Small intestine (tissue), 16 donors: ENCODE measurements at places on chromosomes 5 and 9.

DNA sequence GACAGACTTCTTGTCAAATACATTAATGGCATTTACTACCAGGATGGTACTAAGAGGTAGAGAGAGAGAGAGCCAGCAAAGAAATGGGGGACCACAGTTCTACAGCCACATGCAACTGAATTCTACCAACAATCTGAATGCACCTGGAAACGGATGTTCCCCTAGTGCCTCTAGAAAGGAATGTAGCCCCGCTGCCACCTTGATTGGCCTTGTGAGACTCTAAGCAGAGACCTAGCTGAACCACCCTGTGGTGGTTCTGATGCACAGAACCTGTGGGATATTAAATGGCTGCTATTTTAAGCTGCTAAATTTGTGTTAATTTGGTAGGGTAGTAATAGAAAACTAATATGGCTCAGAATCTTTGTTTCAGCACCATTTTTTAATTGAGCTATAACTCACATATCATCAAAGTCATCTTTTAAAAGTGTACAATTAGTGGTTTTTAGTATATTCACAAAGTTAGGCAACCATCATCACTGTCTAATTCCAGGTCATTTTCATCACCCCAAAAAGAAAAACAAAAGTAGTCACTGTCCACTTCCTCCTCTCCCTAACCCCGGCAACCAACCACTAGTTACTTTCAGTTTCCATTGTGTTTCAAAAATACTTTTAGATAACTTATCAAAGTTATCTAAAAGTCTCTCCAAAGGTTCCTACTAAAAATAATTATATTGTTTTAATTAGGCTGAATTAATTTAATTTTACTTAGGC is 51.7 kb downstream of the CPLANE1 start:
- peak; percentile 31 for DNase-seq

- DNase-seq = no peak
These were observed 164.3 kb downstream of the TLE4 start for GRCh38 chr9:79736051-79736450.

DNA sequence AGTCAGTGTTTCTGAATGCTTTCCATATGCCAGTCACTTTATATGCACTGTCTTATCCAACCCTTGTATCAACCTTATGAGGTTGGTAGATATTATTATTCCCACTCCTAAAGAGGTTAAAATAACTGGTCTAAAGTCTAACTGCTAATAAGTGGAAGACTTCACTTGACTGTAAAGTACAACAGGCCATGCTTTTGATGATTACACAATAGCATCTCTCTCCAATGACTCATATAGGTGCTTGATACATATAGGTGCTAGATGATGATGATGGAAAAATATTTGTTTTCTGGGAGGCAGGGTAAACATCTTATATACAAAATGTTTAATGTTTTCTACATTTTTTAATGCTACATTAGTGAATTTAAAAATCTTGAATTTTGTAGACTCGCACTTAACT is 75.9 kb upstream of the NR3C1 start:
- peak; percentile 31 for DNase-seq

GRCh38 chr5:39419796-39420195 is 5.0 kb downstream of the DAB2 start:
- DNase-seq = no peak

GRCh38 chr5:43161244-43161643 is 30.8 kb upstream of the NIM1K start:
- no peak for DNase-seq

- DNase-seq = no peak
These were observed 8.9 kb downstream of the PLK2 start for GRCh38 chr5:58450811-58451629.

GRCh38 chr5:138233280-138233679 is 20.2 kb upstream of the CDC23 start:
- no peak for DNase-seq

GRCh38 chr9:132040246-132040645 is 39.4 kb downstream of the MED27 start:
- no peak for DNase-seq

DNA sequence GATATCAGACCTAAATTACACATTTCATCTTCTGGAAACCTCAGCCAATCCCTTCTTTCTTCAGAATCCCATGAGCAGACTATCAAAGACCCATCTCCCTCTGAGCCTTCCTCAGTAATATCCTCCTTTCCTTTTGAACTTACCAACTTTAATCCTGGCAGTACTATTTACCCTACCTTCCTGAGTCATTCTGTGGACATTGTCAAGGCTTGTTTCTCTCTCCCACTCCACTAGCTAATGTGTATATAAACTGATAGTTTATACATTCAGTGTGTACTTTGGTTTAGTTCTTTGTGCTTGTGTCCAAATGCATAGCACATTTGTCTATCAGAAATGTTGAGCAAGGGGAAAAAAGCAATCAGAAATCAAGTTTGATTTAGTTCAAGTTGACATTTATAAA is 568.3 kb downstream of the CSNK1G3 start:
- DNase-seq = no peak

DNA sequence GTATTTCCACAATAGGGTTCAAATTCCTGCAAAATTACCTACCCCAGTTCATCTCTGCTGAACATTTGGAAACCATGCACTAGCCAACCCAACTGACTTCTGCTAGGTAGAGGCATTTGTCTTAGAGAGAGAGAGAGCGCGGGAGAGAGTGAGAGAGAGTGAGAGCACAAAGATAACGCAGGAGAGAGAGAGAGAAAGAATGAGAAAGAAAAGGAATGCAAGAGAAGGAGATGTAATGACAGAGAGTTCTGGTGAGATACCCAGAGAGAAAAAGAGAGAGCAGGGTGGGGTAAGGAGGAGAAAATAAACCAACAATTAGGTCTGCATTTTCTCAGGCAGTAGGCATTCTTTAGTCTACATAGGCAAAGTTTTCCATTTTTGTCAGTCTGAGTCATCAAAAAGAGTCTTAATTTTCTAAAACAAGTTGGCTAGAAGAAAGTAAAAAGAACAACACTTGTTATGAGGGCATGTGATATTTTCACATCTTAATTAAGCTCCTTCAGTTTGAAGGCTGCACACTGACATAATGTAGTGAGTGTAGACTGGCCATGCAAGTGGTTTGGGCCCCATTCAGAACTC is 98.2 kb downstream of the MAP1B start:
- DNase-seq = no peak

DNA sequence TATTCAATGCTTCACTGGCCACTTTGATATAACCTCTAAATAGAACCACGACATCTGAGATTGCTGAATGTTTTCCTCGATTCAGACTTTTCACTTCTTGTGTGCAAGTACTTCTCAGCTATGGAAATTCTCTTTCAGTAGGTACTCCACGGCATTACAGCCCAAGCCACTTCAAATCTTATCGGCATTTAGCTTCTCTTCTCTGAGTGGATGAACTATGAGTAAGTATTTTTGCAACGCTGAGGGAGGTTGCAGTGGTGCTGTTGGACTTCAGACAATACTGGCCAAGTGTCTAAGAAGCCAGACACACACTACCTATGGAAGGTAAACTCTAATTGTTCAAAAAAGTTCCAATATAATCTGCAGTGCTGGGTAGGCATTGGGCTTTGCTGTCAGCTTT is 60.1 kb downstream of the FBN2 start:
- no peak for DNase-seq

- DNase-seq = peak; percentile 58
These were observed 11.9 kb downstream of the GLIPR2 start for GRCh38 chr9:36148311-36149051.

DNA sequence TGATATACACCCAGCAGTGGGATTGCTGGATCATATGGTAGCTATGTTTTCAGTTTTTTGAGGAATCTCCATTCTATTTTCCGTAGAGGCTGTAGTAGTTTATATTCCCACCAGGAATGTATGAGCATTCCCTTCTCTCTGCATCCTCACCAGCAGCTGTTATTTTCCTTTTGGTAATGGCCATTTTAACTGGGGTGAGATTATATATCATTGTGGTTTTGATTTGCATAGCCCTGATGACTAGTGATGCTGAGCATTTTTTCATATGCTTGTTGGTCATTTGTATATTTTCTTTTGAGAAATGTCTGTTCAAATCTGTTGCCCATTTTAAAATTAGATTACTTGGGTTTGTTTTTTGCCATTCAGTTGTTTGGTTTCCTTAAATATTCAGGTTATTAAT is 11.2 kb upstream of the PPIC start:
- no peak for DNase-seq

DNA sequence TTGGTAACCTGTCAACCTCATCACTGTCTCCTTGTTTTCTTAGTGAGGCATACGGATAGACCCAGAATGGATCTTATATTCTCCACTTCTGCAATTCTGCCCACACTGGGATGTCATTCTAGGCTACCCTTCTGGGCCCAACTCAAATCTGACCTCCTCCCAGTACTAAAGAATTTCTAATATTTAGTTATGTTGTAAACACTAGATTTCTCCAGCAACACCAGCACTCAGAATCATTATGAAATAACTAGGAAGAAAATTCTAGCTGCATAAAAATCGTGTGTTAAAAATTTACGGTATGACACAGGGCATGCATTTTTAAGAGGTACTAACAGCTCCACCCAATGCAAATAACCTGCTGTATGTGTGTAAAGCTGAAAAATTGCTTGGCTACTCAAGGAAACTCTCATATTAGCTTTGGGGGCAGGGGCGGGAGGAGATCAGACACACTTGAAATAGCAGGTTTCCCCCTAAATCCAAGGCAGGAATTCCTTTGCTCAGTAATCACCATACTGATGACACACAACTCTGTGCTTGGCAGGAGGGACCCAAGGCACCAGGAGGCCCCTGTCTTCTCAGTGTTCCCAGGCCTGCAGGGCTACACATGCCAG is 27.3 kb downstream of the MACROH2A1 start:
- no peak for DNase-seq

GRCh38 chr5:98753507-98753906 is 20.0 kb upstream of the RGMB start:
- DNase-seq = no peak

DNA sequence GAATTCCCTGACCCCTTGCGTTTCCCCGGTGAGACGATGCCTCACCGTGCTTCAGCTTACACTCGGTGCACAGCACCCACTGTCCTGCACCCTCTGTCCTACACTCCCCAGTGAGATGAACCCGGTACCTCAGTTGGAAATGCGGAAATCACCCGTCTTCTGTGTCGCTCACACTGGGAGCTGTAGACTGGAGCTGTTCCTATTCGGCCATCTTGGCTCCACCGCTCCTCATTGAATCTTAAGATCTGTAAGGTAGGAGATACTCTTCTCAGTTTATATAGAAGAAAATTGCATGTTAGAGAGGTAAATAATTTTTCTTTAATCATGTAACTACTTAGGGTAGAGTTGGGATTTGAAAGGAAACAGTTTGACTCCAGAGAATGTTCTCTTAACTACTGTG is 62.2 kb downstream of the DMRTA1 start:
- DNase-seq = no peak

DNA sequence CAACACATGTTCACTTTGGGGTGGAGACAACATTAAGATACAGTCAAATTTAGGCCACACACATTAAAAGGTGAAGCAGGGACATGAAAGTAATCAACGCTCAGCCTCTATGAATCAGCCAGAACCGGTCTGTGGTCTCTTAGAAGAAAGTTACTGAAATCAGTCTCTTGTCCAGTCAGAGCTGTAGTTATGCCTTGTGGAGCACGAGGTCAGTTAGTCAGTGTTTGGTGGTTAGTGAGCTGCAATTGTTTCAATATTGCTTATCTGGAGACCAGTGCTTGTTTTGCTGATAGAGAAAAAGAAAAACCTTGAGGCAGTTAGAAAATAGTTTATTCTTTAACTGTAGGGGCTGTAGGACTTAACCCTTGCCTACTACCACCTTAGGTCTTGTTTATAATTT is 157.8 kb upstream of the RASEF start:
- no peak for DNase-seq

GRCh38 chr9:4157584-4158499 is 142.0 kb downstream of the GLIS3 start:
- DNase-seq = no peak

- no peak for DNase-seq
These were observed 55.5 kb downstream of the FAM81B start for GRCh38 chr5:95446560-95447221.

- DNase-seq = no peak
These were observed 52.2 kb downstream of the MLLT3 start for GRCh38 chr9:20570087-20570486.

DNA sequence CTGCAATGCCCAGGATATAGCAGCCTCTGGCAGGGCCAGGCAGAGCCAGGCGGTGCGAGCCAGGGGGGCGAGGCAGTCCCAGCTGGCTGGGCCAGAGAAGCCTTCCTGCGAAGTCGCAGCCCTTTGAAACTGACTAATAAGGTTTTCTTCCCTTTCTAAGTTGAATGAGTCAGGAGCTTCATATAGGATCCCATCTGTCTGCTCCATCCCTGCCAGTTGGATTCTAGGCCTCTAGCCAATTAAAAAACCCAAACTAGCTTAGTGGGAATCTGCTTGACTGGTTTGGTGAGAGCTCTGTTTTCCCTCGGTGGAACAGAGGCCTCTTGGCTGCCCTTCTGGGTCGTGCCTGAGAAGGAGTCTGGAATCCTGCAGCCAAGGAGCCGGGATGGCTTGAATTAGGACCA is 70.1 kb upstream of the RAPGEF1 start:
- no peak for DNase-seq

GRCh38 chr5:116559239-116559638 is 15.4 kb downstream of the SEMA6A start:
- no peak for DNase-seq

DNA sequence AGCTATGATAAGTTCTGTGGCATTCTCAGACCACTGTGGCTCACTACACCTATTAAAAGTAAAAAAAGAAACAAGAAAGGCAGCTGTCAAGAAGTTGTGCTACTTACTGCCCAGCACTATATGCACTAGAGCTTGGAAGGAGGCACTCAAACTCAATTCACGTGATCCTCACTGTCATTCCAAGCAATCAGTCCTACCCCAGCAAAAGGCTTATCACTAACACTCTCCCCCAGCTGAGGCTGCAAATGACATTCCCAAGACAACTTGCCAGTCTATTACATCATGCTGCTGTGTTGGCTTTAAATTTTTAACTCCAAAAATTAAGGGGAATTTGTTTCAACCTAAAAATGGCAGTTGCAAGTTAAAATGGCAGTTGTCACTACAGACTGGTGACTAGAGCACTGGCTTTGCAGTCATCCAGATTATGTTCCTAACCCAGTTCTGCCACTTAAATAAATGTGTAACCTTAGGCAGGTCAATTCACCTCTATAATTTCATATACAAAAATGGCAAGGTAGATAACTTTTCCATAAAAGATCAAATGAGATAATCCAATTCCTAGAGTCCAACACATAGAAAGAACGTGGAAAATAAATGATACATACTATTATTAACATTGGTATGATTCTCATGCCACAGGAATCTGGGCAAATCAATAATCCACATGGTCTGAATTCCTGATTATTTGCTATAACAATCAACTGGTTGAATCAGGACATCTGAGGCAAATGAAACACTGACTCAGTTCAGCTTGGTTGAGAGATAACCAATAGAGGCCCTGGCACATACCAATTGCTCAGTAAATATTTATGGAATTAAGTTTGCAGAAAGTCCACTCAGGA is 52.4 kb downstream of the FBXW11 start:
- DNase-seq = no peak

- no peak for DNase-seq
These were observed 52.8 kb upstream of the TAF11L2 start for GRCh38 chr5:17445185-17445584.
